ENCODE measurements at places on chromosomes 7 and 10. TPM values are rescaled to one million over a fixed set of nuclear protein-coding genes. Genes with fewer than 3 reads are reported as not detected.

Gene CDK14
- total RNA-seq: 53.8 TPM

Gene STEAP2
- total RNA-seq: 45.9 TPM

Gene AMPH
- total RNA-seq: 7.3 TPM

Gene SMARCD3
- 68.4 TPM for total RNA-seq

- DNase-seq: no peak
Measured at GRCh38 chr10:123766012-123766411, 99.9 kb downstream of the GPR26 start.

DNA sequence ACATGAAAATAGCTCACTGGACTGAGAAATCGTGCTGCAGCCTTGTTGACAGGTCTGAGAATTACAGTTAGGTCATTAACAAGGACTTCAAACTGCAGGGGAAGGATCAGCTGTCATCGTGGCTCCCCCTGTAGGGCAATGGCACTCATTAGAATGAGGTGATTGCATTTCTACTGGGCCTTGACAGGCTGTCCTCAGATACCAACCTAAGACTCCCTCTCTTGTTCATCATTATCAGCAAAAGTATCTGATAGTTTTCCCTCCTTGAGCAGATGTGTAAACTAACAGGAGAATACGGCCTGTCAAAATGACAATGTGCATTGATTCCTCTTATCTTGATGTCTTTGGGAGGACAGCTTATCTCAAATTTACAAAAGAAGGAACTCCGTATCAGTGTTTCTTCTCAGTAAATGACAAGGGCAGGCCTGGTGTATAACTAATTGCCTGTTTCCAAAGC lies 648.5 kb upstream of the LRRN3 start:
- DNase-seq: no peak

- DNase-seq: no peak
Measured at GRCh38 chr10:64859911-64860310, 1338.7 kb downstream of the REEP3 start.

DNA sequence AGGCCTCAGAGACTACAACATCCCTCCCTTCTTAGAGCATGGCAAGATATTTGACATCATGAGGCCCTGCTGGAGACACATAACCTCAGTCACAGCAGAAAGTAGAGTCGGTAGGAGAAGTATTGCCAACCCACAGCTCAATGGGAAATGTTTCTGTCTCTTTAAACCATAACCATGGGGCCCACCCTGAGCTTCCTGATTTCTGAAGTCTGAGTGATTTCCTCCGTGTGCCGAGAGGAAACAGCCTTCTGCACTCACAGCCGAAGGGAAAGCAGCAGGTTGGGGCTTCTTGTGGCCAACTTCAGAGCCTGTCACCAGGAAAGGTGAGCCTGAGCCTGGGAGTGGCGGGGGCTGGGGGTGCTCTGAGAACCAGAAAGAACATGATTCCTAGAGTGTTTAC lies at the start of gene GIMAP1:
GIMAP1 (plus strand) TSS at position 246 of the 400 bp plus-strand sequence. CDS start 2,435 bp downstream, outside the sequence.
- DNase-seq: no peak

GRCh38 chr7:6197801-6198551 lies 74.4 kb downstream of the CYTH3 start:
- no peak for DNase-seq

DNA sequence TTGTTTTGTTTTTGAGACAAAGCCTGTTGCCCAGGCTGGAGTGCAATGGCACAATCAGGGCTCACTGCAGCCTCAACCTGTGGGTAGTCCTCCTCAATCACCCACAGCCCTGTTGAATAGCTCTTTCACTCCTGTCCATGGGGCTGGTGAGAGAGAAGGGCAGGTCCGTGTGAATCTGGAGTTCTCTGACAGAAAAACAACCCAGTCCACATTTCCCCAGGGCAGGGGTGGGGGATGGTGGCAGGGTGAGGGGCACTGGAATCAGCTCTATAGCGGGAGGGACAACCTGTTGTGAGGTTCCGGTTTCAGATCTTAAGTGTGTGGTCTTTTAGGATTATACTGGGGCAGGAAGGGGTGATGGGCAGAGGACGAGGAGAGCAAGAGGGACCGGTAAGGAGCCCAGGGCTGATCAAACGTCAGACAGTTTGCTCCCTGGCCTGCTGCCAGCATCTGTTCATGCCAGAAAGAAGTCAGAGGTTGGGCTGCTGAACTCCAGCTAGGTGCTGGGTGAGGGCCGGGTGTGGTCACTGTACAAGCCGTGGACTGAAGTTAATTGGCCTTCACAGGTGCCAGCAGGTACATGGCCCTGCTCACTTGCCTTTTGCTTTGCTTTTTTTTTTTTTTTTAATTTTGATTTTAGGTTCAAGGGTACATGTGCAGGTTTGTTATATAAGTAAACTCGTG lies 33.2 kb upstream of the MKRN1 start:
- no peak for DNase-seq

DNA sequence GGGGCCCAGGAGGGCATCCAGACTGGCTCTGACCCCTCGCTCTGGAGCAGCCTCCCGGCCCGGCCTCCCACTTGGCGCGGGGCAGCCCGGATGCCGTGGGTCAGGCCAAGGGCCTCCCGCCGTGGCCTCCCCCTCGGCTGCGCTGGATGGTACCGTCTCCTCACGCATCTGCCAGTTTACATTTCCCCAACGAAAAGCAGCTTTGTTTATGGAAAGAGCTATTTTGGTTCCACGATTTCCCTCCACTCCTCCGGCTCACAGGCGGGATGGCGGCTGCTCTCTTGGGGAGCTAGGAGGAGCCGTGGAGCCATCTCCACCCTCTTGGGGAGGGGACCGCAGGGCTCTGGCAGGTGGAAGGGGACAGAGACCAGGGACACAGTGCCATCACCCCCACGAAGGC lies 93.2 kb upstream of the MYL10 start:
- no peak for DNase-seq

- DNase-seq: no peak
Measured at GRCh38 chr10:34495938-34496337, 319.2 kb downstream of the PARD3 start.

GRCh38 chr10:4334871-4335270 lies 491.1 kb upstream of the AKR1E2 start:
- no peak for DNase-seq

- DNase-seq: no peak
Measured at GRCh38 chr7:131170440-131171271, 157.0 kb upstream of the MKLN1 start.

DNA sequence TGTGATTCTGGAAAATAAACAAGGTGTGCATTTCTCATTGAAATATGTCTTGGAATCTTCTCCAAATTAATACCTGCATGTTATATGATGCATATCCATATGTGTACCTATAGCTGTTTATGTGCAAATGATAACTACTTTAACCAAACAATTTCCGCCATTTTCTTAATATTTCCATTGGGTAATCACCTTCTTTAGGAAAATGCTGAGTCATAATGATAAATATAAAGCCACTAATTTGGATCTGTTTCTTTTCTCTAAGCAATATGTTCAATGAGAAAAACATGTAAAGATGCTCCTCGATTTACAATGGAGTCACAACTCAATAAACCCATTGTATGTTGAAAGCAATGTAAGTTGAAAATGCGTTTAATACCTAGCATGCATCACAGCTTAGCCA lies 574.4 kb downstream of the CNTNAP2 start:
- DNase-seq: no peak

GRCh38 chr7:73893342-73894101 lies 32.6 kb downstream of the TMEM270 start:
- peak; percentile 93 for DNase-seq

DNA sequence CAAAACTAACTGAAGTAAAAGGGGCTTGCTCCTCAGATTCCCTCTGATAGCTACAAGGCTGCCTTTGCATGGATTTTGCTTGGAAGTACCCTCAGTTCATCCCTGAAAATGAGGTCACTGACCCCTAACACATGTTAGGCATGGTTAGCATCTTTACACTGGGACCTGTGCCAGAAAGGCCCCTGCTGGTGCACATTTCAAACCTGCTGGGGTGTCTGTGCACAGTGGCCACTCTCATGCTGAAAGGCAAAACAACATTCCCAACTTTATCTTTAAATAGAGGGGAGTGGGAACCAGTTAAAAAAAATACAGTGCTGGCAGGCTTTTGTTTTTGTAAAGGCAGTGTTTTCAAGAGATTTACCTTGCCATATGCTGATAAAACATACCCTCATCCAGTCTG lies 99.1 kb downstream of the ANK3 start:
- no peak for DNase-seq
